HepG2 (cell line): ENCODE measurements at places on chromosomes 4 and X.

GRCh38 chr4:130576218-130576617, 1480.3 kb downstream of the C4orf33 start:
- DNase-seq = no peak

DNA sequence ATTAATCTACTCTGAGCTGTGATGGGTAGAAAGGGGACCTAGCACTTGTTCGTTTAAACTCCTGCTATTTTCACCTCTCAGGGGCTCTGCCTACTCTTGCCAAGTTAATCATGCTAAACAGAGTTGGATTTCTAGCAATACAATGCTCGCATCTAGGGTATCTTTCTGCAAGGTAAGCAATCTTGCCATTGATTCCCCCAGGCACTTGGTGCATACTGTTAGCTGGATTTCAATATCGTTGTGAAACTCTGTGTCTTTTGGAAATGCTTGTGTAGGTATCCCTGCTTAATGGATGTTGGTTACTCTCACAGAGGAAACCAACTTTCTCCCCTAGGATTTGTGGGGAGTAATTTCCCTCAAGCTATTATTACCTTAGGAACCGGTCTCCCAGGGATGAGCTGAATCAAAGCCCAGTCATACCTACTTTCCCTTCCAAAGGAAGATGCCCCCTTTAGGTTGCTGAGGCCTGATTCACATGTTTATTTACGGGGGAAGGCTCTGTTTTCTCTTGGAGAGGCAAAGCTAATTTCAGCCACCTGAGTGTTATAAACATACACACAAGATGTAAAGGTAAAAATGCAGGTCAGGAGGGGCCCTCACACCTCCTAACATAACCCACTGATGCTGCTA, 366.8 kb downstream of the FBXW7 start:
- DNase-seq = no peak

DNA sequence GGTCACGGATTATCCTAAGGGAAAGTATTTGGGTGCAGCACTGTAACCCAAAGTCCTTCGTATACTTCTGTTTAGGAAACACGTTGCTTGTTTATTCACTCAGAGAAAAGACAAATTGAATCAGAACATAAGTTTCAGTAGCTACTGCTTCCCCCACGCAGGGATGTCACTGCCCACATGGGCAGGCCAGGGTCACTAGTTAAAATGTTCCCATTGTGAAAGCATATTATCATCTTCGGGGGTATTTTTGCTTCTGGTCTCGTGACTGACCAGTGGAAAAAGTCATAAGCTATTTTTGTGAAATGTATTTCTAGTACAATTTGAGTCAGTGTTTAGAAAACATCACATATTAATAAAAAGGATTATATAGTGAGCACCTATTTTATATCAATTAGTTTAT, 377.8 kb downstream of the PCDH7 start:
- no peak for DNase-seq

GRCh38 chr4:10506077-10506476, 48.9 kb upstream of the ZNF518B start:
- no peak for DNase-seq

DNA sequence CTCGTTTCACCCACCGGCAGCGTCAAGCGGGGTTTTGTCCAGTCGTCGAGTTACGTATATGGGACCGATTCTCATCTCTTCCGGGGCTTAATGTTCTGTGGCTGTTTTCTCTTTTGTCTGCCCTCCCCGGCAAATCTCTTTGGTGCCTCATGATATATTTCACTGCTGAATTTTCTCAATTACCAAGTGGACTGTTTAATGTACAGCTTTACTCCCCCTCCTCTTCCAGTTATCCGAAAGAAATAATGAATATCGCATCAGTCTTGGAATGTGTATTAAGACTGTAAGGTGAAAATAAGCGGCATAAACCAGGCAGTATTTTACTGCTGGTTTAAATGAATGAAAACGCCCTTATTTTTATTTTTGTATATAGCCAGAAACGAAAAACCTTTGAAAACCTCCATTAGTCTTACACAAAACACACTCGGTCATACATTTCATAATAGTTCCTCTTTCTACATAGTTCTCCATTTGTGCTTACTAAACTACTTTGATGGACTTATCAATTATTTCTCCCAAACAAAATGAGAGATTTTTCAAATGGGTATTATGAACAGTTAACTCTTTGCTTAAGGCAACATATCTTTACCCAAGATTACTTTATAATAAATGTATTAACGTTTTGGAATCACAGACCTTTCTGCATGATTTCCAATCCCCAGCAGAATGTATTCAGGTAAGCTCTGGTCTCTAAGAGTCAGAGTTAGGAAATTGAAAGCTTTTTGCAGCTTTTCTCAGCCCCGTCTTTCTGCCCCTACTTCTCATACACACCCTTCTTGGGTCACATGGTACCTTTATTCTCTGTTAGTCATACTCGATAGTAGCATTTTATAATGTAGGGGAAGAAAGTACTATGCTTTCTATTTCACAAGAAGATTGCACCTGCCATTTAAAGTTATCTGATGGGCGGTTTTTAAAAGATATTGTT, 979 bp downstream of the RP2 start:
- DNase-seq = peak; percentile 12

GRCh38 chr4:137310593-137311490, 221.5 kb downstream of the PCDH18 start:
- no peak for DNase-seq

GRCh38 chrX:7191681-7192110, 43.7 kb upstream of the PUDP start:
- peak; percentile 5 for DNase-seq
